Fibroblast of skin of right biceps (primary cell): ENCODE measurements at places on chromosomes 5 and 9.
A peak's percentile ranks its signal among the peaks of the same experiment; 100 is the strongest.

- DNase-seq, result no peak
Measured at GRCh38 chr5:141729387-141730006, 47.5 kb upstream of the ARAP3 start.

DNA sequence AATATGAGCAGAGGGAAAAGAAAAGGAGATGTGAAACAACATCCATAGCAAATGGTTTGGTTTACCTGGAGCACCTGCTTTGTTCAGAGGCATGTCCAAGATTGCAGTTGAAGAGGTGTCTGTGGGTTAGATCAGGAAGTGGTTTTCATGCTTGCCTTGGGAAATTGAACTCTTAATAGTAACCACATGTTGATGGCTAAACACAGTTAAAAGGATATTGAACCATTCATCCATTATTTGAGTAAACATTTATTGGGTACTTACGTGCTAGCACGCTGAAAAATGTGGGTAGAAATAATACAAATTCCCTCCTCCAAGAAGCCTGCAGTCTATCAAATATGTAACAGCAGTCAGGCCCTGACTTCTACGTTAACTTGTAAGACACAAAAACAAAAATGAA lies 235.7 kb upstream of the TNC start:
- DNase-seq, result no peak

- DNase-seq, result no peak
Measured at GRCh38 chr5:155293605-155294178, 280.1 kb downstream of the KIF4B start.

- no peak for DNase-seq
Measured at GRCh38 chr9:131827821-131828369, 88.0 kb upstream of the RAPGEF1 start.

DNA sequence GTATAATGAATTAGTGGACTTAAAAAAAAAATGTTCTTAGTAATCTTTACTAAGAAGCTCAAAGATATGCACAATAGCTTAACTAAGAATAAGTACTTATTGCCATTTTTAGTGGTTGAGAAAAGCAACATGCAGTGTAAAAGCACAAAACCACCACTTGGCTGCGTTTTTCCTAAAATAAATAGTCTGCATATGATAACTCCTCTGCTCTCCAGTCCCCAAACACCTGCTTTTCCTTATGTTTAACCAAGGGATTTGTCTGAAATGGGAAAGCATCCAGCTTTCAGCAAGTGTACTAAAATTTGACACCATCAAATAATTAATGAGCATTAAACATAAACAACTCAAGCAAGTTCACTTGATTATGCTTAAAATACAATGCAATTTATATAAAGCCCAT lies 41.4 kb downstream of the PSIP1 start:
- DNase-seq, result no peak

GRCh38 chr9:137670391-137671195 lies 51.8 kb downstream of the EHMT1 start:
- DNase-seq, result no peak

DNA sequence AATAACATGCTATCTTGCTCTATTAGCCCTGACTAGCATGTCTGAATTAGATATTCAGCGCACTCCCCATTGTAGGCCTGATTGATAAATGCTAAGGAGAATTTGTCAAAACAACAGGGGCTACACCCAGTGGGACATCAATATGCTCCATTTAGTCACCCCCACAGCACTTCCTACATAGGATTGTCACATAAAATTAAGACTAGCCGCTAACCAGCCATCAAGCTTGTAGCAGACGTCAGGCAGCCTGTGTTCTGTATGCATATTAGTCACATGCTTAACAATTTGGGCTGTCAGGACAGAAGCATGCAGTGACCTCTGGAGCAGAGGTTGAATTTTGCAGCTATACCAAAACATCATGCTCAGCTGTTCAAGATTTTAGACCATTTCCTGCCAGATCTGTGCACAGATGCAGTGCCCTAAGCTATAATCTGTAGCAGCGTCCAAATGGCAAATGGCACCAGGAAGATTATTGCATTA lies 197.4 kb upstream of the ISL1 start:
- no peak for DNase-seq

DNA sequence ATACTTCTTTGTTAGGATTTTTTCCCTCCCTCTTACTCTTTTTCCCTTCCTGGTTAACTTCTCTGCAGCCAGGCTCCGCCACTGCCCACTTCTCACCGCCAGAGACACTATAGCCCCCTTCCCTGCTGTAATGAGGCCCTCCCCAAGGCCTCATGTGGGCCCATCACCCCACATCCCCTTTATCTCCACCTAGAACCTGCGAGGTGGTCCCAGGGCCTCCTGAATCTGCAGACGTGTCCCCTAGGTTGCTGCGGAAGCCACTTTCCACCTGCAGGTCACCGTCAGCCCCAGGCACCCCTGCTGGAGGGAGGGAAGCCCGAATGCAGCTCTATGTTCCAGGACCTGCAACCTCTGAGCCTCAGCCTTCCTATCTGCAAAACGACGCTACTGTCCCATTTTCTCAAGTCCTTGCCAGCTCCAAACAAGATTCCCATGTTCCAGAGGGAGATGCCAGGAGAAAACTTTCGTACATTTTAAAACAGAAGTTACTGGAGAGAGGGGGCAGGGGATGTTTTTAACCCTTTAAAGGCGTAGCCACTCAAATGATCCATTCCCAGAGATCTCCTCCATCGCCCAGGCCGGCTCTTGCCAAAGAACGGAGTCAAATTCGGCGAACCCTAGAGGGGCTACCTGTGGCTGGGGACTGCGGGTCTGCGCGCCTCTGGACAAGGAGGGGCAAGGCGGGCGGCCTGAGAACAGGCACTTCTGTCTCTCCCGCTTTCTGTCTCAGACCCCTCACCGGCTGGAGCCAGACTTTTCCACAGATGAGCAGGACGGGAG lies 929 bp downstream of the SH3PXD2B start:
- peak; percentile 83 for DNase-seq

GRCh38 chr5:166365164-166365563 lies 1926.3 kb upstream of the WWC1 start:
- no peak for DNase-seq

DNA sequence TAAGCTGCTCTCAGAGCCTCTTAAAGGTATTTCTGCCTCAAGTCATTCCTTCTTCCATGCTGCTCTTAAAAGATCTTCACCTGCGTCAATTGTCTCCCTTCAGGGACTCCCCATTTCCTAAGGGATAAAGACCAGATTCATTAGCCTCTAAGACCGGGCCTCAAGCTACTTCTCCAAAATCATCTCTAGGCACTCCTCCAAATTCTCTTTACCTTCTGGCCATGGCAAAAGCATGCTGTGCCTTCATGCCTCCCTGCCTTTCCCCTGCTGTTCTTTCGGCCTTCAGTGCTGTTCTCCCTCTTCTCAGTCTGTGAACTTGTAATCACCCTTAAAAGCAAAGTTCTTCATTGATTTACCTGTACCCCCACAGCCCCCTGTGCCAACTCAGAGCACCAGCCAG lies 4.4 kb downstream of the TMOD1 start:
- no peak for DNase-seq

GRCh38 chr9:113656771-113657670 lies 193.5 kb downstream of the RGS3 start:
- no peak for DNase-seq

GRCh38 chr5:148443998-148444397 lies 60.2 kb downstream of the FBXO38 start:
- peak; percentile 62 for DNase-seq

DNA sequence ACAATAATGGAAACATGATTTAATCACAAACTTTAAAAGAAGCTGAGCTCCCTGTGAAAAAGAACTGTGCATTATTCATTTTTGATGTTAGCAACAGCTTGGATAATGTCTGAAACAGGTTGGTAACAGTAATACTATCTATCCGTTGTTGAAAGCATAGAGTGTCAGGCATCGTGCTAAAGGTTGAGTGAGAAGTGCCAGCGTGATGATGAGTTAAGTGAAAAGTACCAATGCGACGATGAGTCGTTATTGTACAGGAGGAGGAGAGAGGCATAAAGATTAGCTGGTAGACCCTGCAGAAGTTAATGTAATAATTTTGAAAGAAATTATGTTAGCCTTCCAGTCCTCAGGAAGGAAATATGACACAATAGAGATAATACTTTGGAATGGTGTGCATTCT lies 593.6 kb downstream of the MAT2B start:
- DNase-seq, result no peak

GRCh38 chr9:3569529-3569928 lies 43.7 kb upstream of the RFX3 start:
- DNase-seq, result no peak

DNA sequence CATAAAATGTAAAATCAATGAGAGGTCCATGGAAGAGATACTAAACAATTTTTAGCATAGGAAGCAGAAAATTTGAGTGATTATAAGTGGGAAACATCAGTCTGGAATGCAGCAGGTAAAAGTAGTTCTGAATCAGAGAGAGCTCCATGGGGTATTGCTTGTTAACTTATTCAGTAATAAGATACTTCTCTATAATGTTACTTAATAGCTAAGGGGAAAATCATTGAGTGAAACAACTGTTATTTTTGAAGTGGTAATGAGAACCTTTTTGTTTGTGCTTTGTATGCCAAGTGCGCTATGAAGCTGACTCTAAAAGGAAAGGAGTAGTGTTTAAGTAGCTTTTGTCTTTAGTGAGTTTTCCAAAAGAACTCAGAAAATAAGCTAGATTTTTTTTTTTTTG lies 95.2 kb downstream of the ERBIN start:
- no peak for DNase-seq

GRCh38 chr5:556909-557441 lies 32.7 kb upstream of the SLC9A3 start:
- DNase-seq, result no peak

DNA sequence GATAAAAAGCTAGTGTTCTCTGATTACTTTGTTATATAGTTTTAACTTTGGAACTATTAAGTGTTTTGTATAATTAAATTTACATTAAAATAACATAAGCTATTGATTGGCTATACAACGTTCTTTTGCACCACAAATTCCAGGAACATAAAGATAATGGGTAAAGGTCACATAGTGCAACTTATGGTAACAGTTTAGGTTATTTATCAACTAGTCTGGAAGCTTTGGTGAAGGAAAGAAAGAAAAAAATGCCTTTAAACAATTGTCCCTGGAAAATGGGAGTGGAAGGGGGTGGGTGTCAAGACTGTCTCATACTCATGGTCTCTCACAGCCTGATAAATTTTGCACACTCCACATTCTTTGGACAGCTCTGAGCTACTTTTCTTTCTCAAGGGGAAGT lies 17.1 kb upstream of the SPARC start:
- DNase-seq, result no peak

- DNase-seq, result no peak
Measured at GRCh38 chr5:59565551-59565950, 328.0 kb downstream of the PDE4D start.

DNA sequence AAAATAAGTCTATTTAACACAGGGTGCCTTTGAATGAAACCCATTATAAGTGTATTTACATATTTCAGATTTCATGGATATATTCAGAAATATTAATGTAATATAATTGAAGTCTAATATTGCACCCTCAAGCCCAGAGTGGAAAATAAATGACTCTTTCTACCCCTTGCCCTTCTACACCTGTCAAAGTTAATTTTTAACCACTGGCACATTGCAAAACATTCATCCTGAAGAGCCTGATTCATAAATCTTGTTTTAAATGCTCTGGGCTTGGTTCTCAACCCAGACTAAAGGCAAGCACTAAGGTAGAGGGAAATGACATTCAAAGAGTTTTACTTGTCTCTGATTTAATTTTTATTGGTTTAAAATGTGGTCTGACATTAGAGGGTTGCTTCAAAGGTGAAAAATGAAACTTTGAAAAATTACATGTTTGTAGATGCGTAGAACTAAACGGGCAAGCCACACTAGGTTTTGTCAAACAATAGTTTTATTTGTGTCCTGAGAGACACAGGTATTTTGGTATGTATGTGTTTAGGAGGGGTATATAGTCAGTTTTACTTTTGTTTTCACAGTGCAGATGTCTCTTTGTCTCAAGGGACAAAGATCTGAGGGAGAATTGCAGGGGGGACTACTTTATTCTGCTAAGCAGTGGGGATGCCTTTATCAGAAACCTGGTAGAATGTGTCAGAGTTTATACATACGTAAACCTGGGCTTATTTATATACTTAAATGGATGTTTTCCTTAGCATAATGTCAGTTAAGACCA lies 69.7 kb downstream of the PIK3R1 start:
- no peak for DNase-seq

DNA sequence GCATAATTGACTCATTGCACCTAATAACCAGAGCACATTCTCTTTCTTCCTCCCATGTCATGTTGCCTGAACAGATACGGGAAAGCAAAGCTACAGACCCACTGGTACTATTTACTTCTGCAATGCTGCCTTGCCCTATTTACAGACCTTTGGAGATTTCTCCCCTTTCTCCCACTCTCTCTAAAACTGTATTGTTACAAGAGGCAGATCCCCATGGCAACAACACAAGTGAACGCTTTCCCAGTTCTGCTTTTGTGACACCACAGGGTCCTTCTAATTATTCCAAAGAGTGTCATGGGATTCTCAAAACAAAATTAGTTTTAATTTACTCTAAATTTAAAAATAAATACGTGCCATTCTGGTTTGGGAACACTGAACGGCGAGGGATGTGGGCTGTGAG lies 104.7 kb downstream of the KCTD16 start:
- no peak for DNase-seq

- peak; percentile 87 for DNase-seq
Measured at GRCh38 chr5:17218353-17219005, 1.0 kb downstream of the BASP1 start.

- DNase-seq, result peak; percentile 23
Measured at GRCh38 chr5:179906795-179907555, 722 bp downstream of the TBC1D9B start.

GRCh38 chr9:83034587-83034986 lies 28.4 kb downstream of the RASEF start:
- peak; percentile 56 for DNase-seq

DNA sequence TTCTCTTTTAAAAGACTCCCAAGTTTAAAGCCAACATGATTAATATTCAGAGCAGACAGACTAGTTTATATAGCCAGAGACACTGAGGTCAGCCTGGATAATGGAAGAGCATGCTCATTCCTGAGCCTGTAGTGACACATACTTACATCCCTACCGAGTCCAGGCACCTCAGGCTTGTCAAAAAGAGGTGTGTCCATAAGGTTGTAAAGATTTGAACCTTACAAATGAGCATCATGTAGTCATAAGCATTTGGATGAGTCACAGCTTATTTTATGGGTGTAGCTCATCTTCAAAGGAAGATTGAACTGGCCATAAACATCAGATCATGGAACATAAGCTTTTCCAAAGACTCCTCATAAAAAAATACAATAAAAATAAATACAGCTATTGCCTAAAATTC lies 333.5 kb downstream of the EFNA5 start:
- DNase-seq, result peak; percentile 10

GRCh38 chr5:159005062-159005461 lies 94.7 kb downstream of the EBF1 start:
- no peak for DNase-seq

GRCh38 chr5:116032094-116032517 lies at the start of gene ARL14EPL:
TSS of gene ARL14EPL (plus strand) at chr5:116032472. CDS start at chr5:116051466, 18,994 bp downstream.
- peak; percentile 77 for DNase-seq
